ENCODE measurements at places on chromosomes 7 and 10.

- no peak overlapping the region for H3K4me3 ChIP-seq
- no peaks in the 10 kb centered on the region for H3K4me1 ChIP-seq
- no peaks in the 10 kb centered on the region for H3K36me3 ChIP-seq
- no peak overlapping the region for H3K27ac ChIP-seq
- H3K27me3 ChIP-seq = no peaks in the 10 kb centered on the region
These were observed 519.0 kb downstream of the PCDH15 start for GRCh38 chr10:54282012-54282411.

DNA sequence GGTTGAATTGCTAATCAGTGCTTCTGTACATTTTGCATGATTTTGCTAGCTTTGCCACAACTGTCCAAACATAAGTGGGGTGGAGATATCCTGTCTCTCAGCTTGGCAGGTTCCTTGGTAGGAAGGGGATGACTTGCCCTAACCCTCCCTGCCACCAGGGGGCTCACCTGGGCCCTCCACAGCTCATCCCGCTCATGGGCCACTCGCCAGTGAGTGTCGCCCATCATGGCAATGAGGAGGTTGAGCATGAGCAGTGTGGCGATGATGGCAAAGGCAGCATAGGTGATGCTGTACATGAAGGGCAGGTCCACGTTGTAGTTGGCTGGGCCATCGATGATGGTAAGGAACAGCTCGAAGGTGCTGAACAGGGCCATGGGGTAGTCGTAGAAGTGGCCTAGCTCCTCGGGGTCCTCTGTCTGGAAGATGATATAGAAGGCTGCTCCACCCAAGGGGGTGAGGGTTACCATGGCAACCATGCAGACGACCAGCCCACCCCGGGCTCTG, 12.2 kb downstream of the TRPV6 start:
- no peak overlapping the region for H3K27ac ChIP-seq
- H3K27me3 ChIP-seq = no peaks in the 10 kb centered on the region
- peaks cover 4% of the 10 kb centered on the region for H3K36me3 ChIP-seq
- H3K4me1 ChIP-seq = no peaks in the 10 kb centered on the region
- no peak for DNase-seq

DNA sequence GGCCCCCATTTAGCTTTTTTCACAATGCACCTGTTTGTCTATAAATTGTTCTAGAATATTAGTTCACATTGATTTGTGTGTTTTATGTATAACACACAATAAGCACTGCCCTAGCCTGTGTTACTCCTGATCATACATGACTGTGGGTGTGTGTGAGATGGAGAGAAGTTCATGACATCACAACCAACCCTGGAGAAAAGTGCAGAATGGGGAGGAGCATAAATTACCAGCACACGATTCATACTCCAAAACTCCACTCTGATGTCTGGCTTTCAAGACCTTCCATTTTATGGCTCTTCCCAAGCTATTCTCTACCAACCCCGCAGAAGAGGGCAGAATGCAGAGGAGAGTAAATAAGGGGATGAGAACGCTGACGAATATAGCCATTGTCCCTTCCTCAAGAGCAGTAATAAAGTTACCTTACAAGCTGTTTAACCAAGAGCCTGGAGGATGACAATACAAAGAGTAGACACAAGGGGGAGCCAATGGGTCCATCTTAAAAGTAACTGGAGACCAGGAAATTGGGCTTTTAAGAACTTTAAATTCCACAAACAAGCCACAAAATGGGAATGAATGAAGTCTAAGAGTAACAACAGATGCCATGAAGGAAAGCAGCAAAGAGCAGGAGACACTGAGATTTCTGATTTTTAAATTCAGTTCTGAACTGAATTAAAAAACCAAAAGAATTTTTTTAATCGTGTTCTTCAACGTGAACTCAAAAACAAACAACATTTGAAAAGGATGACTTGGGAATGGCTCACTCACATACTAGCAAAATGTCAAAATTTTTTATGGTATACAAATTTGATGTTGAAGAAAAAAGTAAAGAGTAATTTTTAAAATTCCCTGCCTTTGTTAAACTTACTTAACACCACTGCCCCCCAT, 159.6 kb downstream of the PARD3 start:
- no peaks in the 10 kb centered on the region for H3K27me3 ChIP-seq
- H3K4me3 ChIP-seq = no peak overlapping the region
- no peak for DNase-seq

GRCh38 chr7:126223729-126224128, 1029.0 kb downstream of the GRM8 start:
- no peaks in the 10 kb centered on the region for H3K4me1 ChIP-seq
- no peak overlapping the region for H3K4me3 ChIP-seq
- no peak for DNase-seq

- H3K27ac ChIP-seq = no peak overlapping the region
- no peak overlapping the region for H3K4me3 ChIP-seq
- DNase-seq = no peak
- H3K27me3 ChIP-seq = no peaks in the 10 kb centered on the region
These were observed 70.8 kb upstream of the ZNF92 start for GRCh38 chr7:65302883-65303282.

DNA sequence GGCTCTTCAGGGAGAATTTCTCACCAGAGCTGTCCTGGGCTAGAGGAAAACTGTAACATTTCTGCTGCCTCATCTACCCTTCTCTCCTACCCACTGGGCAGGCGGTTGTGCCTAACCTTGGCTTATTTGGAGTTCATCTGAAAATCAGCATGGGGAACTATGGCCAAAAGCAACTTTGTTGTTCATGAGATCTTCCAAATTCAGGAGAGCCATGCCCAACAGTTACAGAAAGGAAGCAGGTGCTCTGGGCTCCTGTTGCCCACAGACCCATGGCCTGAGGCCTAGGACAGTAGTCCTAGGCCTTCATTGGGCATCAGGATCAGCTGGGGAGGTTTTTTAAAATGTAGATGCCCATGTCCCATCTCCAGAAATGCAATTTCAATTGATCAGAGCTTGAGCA, 85.2 kb downstream of the GRID1 start:
- no peak for DNase-seq
- H3K27ac ChIP-seq = no peak overlapping the region
- no peaks in the 10 kb centered on the region for H3K36me3 ChIP-seq
- H3K27me3 ChIP-seq = peaks cover 4% of the 10 kb centered on the region
- no peaks in the 10 kb centered on the region for H3K4me1 ChIP-seq

- DNase-seq = no peak
- H3K4me3 ChIP-seq = no peak overlapping the region
- peaks cover 2% of the 10 kb centered on the region for H3K4me1 ChIP-seq
These were observed 233.6 kb downstream of the PRPF18 start for GRCh38 chr10:13820119-13820963.

- DNase-seq = no peak
- H3K36me3 ChIP-seq = peaks cover 61% of the 10 kb centered on the region
- no peak overlapping the region for H3K27ac ChIP-seq
These were observed 48.9 kb downstream of the IRF5 start for GRCh38 chr7:128986609-128987008.

DNA sequence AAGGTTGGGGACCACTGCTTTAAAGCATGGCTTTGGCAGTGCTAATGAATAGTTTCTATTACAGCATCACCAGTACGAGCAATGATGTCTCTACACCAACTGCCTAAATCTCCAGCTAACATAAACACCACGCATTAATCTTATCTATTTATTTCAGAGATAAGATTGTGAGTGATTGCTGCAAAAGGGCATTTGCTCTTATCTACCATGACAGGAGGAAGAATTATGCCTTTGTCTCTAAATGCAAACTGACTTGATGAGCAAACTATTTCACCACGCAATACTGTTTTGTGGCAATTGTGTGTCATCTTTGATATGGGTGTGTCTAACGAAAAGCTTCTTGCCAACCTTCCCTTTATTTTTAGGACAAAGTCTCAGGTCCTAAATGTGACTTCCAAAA, 684.9 kb downstream of the SORCS1 start:
- DNase-seq = no peak
- H3K4me1 ChIP-seq = no peaks in the 10 kb centered on the region
- no peaks in the 10 kb centered on the region for H3K36me3 ChIP-seq
- no peaks in the 10 kb centered on the region for H3K27me3 ChIP-seq

DNA sequence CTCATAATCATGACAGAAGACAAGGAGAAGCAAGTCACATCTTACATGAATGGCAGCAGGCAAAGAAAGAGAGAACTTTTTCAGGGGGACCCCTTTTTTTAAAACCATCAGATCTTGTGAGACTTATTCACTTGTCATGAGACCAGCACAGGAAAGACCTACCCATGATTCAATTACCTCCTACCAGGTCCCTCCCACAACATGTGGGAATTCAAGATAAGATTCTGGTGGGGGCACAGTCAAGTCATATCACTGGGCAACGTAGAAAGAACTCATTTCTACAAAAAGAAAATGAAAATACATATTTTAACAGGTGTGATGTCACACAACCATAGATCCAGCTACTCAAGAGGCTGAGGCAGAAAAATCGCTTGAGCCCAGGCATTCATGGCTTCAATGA, 304.1 kb downstream of the IPMK start:
- no peak overlapping the region for H3K27ac ChIP-seq
- DNase-seq = no peak
- no peaks in the 10 kb centered on the region for H3K36me3 ChIP-seq

GRCh38 chr7:80014511-80014910, 120.1 kb upstream of the GNAI1 start:
- no peak overlapping the region for H3K4me3 ChIP-seq
- no peaks in the 10 kb centered on the region for H3K27me3 ChIP-seq
- no peak for DNase-seq
- H3K27ac ChIP-seq = no peak overlapping the region

GRCh38 chr7:77444123-77444522, 28.0 kb upstream of the GSAP start:
- H3K27ac ChIP-seq = no peak overlapping the region
- H3K27me3 ChIP-seq = no peaks in the 10 kb centered on the region
- H3K4me3 ChIP-seq = no peak overlapping the region
- no peaks in the 10 kb centered on the region for H3K36me3 ChIP-seq

DNA sequence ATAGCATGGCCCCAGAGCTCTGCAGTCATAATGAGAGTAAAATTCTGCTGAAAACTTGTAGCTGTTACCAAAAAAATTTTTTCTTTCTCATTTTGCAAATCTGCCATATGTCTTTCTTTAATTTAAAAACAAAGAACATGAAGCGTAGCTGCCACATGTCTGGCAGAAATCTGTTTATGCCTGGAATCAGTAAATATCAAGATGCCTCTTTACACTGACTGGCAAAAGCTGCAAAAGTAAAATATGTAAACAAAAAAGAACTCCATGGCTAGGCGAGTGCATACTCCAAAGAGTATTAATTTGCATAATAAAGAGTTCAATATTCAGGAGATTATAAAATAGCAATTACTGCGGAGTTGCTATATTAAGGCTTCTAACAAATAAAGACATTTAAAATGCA, 130.9 kb upstream of the SP8 start:
- no peak overlapping the region for H3K27ac ChIP-seq
- H3K4me1 ChIP-seq = no peaks in the 10 kb centered on the region
- H3K4me3 ChIP-seq = no peak overlapping the region

DNA sequence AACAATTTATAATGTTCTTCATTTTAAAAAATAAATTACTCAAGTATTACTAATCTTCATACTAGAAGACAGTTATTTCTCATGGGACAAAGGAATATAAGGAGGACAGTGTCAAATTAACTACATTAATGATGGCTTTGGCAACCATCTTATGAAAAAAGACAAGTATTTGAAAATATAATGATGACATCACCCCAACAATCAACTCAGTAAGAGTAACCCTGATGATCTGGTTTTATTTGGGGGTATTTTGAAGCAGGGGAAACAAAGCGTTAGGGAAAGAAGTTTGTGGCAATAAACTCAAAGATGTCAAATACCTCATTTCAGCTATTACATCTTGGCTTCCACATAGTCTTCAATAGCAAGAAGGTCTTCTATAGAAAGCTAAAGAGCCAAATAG, 29.0 kb upstream of the RELN start:
- no peaks in the 10 kb centered on the region for H3K36me3 ChIP-seq
- H3K4me3 ChIP-seq = no peak overlapping the region
- no peaks in the 10 kb centered on the region for H3K4me1 ChIP-seq
- no peak overlapping the region for H3K27ac ChIP-seq
- no peaks in the 10 kb centered on the region for H3K27me3 ChIP-seq

GRCh38 chr10:102410429-102411073, 8.0 kb downstream of the PSD start:
- no peak overlapping the region for H3K27ac ChIP-seq
- peaks cover 8% of the 10 kb centered on the region for H3K27me3 ChIP-seq
- peaks cover 26% of the 10 kb centered on the region for H3K4me1 ChIP-seq
- no peaks in the 10 kb centered on the region for H3K36me3 ChIP-seq
- H3K4me3 ChIP-seq = peak overlapping the region; percentile 46
- no peak for DNase-seq

DNA sequence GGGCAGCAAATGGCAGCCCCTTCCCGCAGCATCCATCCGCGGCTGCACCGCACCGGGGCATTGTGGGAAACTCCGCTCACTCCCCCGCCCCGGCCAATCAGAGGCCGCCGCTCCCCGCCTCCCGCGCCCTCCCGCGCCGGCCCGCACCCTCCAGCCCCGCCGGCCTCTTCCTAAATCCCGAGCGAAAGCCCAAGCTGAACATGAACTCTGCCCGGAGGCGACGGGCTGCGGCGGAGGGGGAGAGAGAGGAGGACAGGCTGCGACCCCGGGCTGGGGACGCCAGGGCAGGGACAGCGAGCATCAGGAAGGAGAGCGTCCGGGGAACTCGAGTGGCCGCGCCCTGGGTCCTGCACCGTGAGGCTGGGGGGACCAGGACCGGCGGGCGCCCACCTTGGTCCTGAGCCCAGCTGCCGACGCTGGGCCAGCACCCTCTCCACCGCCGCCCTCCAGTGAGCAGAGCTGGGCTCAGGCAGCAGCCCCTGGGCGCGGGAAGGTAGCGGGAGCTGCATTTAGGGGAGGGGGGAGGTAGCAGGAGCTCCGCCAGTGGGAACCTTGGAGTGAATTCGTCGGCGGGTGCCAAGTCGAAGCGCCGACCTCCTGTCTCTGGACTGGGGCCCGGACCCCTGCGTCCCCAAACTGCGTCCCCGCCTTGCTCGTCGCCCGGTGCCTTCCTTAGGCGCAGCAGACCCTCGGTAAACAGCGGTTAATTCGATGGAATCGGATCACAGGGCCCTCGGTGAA, at the start of gene DGKI:
DGKI (minus strand) TSS at position 148 of the 741 bp plus-strand sequence.
- DNase-seq = no peak
- H3K27me3 ChIP-seq = peaks cover 32% of the 10 kb centered on the region
- peaks cover 9% of the 10 kb centered on the region for H3K4me1 ChIP-seq
- no peaks in the 10 kb centered on the region for H3K36me3 ChIP-seq

DNA sequence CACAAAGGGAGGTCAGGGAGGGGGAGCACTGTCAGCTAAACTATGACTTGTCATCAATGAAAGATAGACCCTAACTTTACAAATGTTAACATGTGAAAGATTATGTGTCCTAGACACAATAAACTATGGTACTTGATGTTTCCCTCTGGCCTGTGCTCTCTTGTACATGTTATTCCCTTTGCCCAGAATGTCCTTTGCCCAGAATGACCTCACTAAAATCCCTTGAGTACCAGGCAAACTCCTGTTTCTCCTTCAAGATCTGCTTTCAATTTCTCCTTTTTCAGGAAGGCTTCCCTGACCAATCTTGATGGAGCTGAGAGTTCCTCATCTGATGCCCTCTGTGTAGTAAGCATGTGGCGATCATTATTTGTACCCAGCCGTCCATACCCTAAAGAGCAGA, 143.1 kb downstream of the ZNF365 start:
- no peaks in the 10 kb centered on the region for H3K27me3 ChIP-seq
- no peak overlapping the region for H3K4me3 ChIP-seq
- H3K36me3 ChIP-seq = no peaks in the 10 kb centered on the region
- H3K27ac ChIP-seq = no peak overlapping the region
- H3K4me1 ChIP-seq = no peaks in the 10 kb centered on the region

GRCh38 chr7:121404348-121404747, 8.2 kb upstream of the FAM3C start:
- H3K36me3 ChIP-seq = no peaks in the 10 kb centered on the region
- no peak for DNase-seq
- no peak overlapping the region for H3K4me3 ChIP-seq
- H3K4me1 ChIP-seq = no peaks in the 10 kb centered on the region
- no peak overlapping the region for H3K27ac ChIP-seq

All from effector memory CD4-positive, alpha-beta T cell (primary cell).